T-helper 9 cell (primary cell): ENCODE measurements at places on chromosomes 5 and 9.

DNA sequence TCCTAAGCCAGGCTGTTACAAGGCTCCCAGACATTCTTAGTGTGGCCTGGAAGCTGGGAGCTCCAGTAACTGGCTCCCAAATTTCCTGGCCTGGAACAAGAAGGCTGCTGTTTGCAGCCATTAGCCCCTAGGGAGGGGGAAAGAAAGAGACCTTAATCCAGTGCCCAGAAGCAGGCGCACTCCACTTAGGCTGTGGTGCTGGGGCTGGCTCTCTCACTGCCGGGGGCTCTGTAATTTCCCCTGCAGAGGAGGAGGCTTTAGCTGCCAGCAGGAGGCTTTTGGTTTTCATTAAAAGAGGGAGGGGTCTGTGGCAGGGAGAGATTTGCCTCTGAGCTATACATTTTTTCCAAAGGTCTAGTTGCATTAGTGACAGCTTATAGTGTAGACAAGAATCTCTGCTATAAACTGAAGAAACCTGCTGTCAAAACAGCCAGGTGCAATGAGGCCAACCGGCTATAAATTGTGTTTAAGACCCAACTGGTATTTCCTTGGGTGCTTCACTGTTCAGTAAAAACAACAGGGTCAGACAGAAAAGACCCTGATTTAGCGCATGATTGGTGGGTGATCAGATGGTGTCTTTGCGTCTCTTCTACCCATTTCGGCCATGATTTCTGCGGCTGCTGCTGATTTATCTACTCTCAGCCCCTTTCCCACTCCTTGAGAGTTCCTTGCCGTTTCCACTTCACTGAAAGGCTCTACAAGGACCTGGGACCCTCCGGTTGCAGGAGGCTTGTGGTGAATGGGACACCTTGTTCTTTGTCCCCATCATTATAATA, 254.6 kb downstream of the AOPEP start:
- DNase-seq: no peak

- DNase-seq: no peak
These were observed 21.0 kb upstream of the NPR3 start for GRCh38 chr5:32690153-32690552.

- DNase-seq: no peak
These were observed 308.0 kb upstream of the NREP start for GRCh38 chr5:112064956-112065355.

DNA sequence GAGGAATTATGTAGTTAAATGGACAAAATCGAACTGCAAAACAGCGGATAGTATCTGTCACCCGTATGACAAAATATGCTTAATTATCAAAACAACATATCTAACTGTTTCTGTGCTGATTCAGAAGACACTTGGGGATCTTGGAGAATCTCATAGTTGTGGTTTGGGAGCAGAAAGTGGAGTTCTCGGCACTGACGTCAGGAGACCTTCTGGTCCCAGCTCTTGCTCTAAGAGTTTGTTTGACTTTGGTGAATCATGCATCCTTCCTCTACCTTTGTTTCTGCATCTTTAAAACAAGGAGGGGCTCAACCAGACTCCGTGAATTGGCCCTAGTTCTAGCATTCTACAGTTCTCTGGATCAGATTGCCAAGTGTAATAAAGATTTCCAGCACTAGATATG, 37.0 kb upstream of the TAF1L start:
- DNase-seq: no peak

- DNase-seq: no peak
These were observed 19.4 kb downstream of the NR2F1 start for GRCh38 chr5:93602241-93603077.

GRCh38 chr9:29556317-29556716, 1983.0 kb upstream of the C9orf72 start:
- no peak for DNase-seq

- no peak for DNase-seq
These were observed 233.8 kb downstream of the GAS1 start for GRCh38 chr9:86713470-86713869.

- no peak for DNase-seq
These were observed 102.3 kb upstream of the MAP3K1 start for GRCh38 chr5:56712895-56713591.

DNA sequence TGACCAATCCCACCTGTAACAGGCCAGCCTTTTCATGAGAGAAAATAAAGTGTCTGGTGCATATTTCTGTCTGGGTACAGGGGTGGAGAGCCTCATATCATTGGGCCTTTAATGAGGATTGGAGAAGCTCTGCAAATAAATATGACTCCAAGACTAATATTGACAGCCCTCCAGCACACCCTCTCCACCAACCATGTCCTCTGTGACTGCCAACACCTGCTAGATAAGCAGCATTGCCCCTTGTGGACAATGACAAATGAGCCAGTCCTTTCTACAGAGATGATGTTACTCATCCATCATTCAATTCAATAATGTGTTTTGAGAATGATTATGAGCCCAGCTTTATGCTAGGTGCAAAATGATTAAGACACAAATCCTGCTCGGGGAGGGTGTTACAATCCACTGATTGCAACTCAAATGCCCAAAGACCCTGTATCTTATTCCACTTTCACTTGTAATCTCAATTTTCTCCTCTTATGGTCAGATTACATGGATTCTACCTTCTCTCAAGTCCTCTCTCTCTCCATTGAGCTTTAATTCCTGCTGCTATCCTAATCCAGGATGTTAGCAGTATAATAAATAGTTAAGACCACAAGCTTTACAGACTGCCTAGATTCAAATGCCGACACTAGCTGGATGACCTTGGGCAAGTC, 2.1 kb upstream of the GFRA3 start:
- DNase-seq: no peak

- DNase-seq: no peak
These were observed 706.0 kb upstream of the GRAMD2B start for GRCh38 chr5:125717209-125717608.

DNA sequence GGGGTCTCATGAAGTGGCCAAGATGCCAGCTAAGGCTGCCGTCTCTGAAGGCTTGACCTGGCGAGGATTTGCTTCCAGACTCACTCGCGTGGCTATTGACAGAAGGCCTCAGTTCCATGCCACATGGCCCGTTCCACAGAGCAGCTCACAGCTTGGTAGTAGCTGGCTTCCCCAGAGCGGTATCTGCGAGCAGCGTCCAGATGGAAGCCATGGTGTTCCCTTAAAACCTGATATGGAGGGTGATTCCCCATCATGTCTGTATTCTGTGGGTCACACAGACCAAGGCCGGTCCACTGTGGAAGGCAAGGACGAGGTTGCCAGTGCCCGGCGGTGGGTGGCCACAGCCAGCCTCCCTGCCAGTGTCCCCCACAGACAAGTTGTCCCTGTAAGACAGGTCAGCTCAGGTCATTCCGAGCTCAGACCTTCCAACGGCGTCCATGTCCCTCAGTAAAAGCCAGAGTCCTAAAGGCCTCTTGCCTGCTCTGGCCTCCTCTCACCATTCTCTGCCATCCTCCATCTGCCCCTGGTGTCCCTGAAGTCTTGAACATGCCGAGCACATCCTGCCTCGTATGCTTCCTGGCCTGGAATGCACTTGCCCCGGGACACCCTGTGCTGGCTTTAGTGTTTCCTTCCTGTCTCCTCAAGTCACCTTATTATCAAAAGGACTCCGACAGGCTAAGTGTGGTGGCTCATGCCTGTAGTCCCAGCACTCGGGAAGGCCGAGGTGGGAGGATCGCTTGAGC, 61.3 kb upstream of the LRRTM2 start:
- no peak for DNase-seq
